ENCODE measurements at places on chromosomes 2 and 18. TPM values are rescaled to one million over a fixed set of nuclear protein-coding genes. Genes with fewer than 3 reads are reported as not detected.

- no peak overlapping the region for H3K27ac ChIP-seq
- no peak overlapping the region for H3K4me3 ChIP-seq
- no peak for DNase-seq
- no peaks in the 10 kb centered on the region for H3K27me3 ChIP-seq
- H3K4me1 ChIP-seq: no peaks in the 10 kb centered on the region
These were observed 177.6 kb downstream of the ZNF521 start for GRCh38 chr18:25174324-25174723.

DNA sequence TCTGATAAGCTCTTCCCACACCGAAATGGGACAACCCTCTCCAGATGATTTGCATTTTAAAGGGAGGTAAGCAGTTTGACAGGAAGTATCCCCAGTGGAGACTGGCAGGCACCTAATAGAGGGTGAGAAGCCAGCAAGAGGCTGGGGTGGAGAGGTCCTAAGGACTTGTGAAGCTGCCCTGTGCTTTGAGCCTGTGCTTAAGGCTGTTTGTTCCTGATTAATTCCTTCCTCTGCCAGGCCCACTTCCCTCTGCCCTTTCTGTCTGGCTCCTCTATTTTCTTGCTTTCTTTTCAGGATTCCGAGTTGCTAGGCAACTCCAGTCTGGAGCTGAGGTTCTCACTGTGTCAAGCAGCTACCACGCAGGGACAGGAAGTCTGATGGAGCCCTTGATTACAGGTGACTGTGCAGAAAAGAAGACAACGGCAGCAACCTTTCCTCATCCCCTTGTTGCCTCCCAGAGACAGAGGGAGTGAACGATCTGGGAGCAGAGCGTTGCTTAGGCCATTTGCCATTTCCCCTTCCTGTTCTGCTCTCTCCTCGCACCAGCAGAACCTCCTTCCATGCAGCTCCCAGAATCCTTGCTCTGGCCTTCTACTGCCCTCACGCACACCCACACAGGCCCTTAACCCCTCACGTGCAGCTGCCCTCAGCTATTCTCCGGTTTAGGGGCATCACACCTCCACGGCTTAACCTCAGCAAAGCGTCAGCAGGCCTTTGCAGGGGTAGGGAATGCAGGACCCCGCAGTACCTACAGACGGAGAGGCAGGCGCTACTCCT is 103.6 kb upstream of the CELF4 start:
- H3K27ac ChIP-seq: no peak overlapping the region
- no peak overlapping the region for H3K4me3 ChIP-seq

- H3K36me3 ChIP-seq: no peaks in the 10 kb centered on the region
- no peak overlapping the region for H3K27ac ChIP-seq
- H3K4me3 ChIP-seq: no peak overlapping the region
- no peaks in the 10 kb centered on the region for H3K27me3 ChIP-seq
These were observed 12.2 kb downstream of the MYOM1 start for GRCh38 chr18:3207565-3207964.

- H3K36me3 ChIP-seq: peaks cover 10% of the 10 kb centered on the region
- no peak overlapping the region for H3K27ac ChIP-seq
- H3K4me3 ChIP-seq: no peak overlapping the region
- peaks cover 9% of the 10 kb centered on the region for H3K4me1 ChIP-seq
These were observed 30.9 kb downstream of the TMEM182 start for GRCh38 chr2:102792568-102793208.

DNA sequence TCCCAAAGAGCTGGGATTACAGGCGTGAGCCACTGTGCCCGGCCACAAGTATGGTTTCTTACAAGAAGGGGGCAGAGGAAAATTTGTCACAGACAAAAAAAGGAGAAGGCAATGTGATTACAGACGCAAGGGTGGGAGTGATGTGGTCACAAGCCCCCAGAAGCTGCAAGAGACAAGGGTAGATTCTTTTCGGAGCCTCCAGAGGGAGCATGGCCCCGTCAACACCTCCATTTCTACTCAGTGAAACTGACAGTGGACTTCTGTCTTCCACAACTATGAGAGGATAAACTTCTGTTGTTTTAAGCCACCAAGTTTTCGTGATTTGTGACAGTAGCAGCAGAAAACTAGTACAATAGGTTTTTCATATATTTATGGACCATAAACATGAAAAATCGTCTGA is 2.1 kb upstream of the TCF7L1 start:
- no peaks in the 10 kb centered on the region for H3K4me1 ChIP-seq
- no peaks in the 10 kb centered on the region for H3K27me3 ChIP-seq
- H3K4me3 ChIP-seq: no peak overlapping the region
- H3K36me3 ChIP-seq: no peaks in the 10 kb centered on the region
- DNase-seq: peak; percentile 50

GRCh38 chr2:132776287-132776686 is 106.3 kb upstream of the LYPD1 start:
- no peak overlapping the region for H3K4me3 ChIP-seq
- no peak for DNase-seq
- H3K27ac ChIP-seq: no peak overlapping the region
- no peaks in the 10 kb centered on the region for H3K36me3 ChIP-seq
- H3K27me3 ChIP-seq: no peaks in the 10 kb centered on the region

Gene HOXD3
- not detected for total RNA-seq
